ENCODE measurements at places on chromosomes 11 and 22.

DNA sequence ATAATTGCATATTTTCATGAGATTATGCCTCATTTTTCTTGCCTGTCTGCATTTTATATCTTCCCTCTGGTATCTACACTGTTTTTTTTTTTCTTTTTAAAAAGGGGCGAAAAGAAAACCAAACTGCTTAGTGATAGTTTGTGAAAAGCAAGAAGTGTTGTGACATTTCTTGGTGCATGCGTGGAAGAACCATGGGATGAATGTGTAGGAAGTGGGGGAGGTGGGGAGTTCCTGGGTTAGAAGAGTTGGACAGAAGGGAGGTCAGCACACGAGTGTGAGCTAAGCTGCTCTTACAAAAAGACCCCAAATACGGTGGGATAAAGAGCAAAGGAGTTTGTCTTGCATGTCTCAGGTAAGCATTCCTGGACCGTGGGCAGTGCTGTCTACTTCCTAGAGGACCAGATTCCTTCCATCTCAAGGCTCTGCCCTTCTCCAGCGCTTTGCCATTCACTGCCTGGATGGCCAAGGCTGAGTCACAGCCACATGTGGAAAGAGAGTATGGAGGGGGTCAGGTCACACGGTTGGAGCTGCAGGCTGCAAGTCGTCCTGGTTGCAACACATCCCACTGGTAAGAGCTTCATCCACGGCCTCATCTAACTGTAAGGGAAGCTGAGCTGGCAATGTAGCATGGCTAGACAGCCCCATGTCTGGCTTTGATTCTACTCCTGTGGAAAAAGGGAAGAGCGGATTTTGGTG, 300.6 kb downstream of the DDX10 start:
- DNase-seq = no peak

DNA sequence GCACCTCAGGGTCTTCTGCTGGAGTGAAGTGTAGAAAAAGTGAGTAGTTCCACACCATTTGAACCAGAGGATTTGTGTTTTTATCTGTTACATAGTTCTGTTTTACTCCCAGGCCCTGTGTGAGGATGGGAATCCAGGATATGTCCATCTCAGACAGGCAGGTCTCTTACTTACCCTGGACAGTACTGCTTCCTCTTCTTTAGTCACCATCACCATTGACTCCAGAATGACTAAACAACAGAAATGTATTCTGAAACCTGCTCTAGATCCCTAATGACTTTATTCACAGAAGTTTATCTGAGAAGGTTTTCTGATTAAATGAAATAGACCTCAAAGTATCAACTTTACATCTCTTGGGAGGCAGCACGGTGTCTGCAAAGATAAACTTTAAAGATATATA, 33.6 kb downstream of the CYP2R1 start:
- DNase-seq = no peak

GRCh38 chr11:12303421-12304149, 73.8 kb upstream of the PARVA start:
- DNase-seq = no peak

- DNase-seq = no peak
Observed at GRCh38 chr22:45563362-45564040, 60.8 kb downstream of the FBLN1 start.

DNA sequence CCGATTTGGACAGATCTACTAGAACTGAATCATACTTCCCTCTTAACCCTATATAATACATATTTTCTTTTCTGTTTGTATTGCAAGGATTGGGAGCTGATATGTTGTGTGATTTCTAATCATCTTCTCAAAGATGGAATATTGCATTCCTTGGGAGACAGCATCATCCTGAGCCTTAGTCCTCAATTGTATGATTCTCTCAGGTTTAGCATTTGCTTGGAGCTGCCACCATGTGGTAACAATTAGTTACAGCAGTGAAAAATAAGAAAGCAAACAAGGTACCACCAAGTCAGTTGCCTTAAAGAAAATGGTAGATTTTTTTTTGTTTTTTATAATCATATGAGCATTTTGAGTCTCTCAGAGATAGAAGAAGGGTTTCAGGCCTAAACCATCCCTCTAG, 11.9 kb downstream of the SNX19 start:
- DNase-seq = no peak

DNA sequence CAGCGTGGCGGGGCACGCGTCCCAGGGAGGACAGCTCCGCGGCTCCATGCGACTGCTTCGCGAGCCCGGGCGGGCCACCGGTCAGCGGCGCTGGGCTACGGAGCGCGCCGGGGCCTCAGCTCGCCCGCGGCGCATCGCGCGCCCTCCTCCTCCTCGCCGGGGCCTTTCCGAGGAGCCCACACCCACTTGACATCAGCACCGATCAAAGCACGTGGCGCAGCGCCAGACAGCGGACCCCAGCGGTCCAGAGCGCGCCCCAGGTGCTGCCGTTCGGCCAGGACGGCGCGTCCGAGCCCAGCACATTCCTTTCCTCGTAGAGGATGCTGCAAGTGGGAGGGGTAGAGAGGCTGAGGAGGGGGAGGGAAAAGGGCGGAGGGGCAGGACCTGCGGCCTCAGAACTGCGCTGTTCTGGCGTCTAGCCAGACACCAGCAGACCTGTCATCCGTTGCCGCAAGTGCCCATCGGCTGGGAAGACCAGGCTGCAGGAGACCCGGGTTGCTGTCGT, 88.6 kb downstream of the PLEKHA7 start:
- no peak for DNase-seq

- DNase-seq = no peak
Observed at GRCh38 chr11:109140857-109141515, 281.0 kb upstream of the C11orf87 start.

DNA sequence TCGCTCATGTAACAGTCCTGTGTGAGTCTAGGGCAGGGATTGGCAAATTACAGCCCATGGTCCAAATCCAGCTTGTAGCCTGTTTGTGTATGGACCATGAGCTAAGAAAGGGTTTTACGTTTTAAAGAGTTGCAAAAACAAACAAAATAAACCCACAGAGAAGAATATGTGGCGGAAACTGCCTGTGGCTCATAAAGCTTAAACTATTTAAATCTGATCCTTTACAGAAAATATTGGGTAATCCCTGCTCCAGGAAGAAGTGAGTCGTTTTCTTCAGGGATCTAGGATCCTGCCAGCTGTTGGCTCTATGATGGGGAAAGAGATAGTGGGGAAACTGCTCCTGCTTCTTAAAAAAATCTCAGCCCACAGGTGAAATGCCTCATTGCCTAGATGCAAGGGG, 3.4 kb upstream of the OR6Q1 start:
- no peak for DNase-seq

DNA sequence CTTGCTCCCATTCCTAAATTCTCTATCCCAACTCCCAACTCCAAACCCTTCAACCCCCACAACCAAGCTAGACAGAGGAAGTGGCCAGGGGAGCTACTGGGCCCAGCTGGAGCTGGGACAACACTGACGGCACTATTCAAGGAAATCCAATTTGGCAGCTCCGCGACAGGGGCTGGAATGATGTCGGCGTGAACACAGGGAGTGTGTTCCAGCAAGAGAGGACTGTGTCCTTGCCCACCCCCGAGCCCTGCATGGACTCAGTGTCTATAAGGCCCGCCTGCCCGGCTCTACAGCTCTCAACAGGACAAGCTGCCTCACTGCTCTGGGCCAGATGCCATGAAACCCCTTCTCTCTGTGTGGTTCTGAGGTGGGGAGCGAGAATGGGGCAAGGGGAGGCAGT, 11.3 kb downstream of the PCSK7 start:
- DNase-seq = no peak

Data from CD4-positive, alpha-beta T cell treated with Interleukin-12 subunit alpha and Interleukin-12 subunit beta, for 1 hour (primary cell).